ENCODE measurements at places on chromosomes 2 and 18. TPM values are rescaled to one million over a fixed set of nuclear protein-coding genes. Genes with fewer than 3 reads are reported as not detected.

DNA sequence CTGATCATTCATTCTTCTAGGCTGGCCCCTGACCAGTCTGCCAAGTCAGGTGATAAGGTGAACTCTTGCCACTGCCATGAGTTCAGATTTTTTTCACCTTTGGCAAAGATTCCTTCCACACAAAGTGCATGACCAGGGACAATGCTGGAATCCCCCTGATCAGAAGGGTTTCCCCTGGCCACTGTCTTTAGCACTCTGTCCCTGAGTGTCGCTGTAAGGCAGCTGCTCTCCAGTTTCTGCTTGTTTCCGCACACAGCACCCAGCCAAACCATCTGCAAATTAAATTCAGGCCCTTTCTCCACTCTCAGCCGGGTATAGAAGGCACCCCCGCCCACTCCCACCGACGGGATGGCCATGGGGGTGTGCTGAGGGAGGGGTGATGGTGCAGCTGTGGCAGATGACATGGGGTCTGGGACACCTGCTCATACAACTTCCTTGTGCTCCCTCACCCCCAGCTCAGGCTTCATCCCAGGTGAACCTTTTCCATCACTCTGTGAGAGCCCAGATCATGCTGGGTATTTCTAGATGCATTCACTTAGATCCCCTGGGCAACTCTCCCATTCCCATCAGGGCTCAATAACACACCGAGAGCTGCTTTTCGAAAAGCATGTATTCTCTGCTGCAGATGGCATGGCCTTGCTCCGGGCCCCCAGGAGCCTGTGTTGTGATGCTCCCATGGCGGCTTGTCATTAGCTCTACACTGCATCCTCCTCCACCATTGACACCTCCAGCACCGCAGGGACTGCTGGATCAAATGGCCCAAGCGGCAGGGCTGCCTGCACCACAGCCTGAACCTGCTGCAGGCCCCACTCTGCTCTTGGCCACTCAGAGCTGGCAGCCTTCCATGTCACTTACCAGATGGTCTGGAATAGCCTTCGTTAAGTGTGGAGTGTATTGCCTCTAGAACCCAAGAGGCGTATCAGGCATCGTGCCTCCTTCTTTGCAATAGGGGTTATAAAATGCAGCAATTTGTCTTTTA is 52.3 kb upstream of the ROCK2 start:
- H3K36me3 ChIP-seq, result no peaks in the 10 kb centered on the region
- no peaks in the 10 kb centered on the region for H3K27me3 ChIP-seq
- H3K27ac ChIP-seq, result no peak overlapping the region
- no peak for DNase-seq
- no peak overlapping the region for H3K4me3 ChIP-seq

DNA sequence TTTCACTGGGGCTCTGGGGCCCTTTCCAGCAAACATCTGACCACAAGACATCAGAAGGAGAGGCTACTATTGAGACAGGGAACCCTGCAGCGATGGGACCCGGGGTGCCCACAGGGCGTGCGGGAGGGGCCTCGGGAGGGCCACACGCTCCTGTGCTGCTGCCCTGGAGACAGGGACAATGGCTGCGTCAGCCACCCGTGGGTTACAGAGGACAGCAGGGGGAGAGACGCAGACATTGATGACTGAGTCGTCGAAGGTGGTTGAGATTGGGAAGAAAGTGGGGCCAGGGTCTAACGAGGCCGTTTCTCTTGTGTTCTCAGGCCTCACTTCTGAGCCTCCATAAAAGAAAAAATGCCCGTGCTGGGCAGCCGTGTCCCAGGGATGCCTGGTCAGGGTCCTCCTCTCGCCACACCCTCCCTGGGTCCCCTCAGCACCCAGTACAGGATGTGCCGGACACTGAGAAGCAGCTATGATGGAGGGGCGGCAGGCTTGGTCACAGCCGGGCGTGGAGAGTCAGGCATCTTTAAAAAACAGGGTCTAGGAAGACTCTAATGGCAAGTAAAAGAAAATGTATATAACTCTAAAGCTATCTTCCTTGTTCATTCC is 73.9 kb downstream of the NDUFA10 start:
- H3K4me1 ChIP-seq, result no peaks in the 10 kb centered on the region
- H3K27ac ChIP-seq, result no peak overlapping the region
- DNase-seq, result no peak
- H3K4me3 ChIP-seq, result no peak overlapping the region
- no peaks in the 10 kb centered on the region for H3K27me3 ChIP-seq

DNA sequence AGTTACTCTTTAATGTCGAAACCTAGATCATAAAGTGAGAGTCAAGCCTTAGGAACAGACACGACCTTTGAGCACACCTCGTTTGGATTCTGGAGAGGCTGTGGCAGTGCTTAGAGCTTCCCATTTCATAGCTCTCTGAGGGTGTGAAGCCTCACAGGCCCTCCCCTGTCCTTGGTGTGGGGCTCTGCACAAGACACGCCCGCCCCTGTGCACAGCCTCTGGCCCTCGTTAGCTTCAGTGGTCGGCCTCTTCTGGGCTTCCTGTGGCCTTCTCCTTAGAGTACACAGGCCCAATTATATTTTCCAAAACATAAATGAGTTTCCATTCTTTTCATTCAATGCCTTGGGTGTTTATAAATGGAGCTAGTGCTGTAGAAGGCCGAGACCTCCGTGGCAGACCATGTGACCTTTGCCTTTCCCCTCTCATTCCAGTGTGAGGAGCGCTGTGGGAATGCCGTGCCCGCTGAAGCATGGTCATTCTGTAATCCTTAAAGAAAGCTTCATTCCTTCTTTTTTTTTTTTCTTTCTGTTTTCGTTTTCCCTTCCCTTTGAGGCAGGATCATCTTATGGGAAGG is 208.6 kb downstream of the DCDC2C start:
- no peaks in the 10 kb centered on the region for H3K36me3 ChIP-seq
- H3K4me3 ChIP-seq, result no peak overlapping the region
- H3K27me3 ChIP-seq, result no peaks in the 10 kb centered on the region
- H3K4me1 ChIP-seq, result no peaks in the 10 kb centered on the region

GRCh38 chr2:203786549-203787351 is 80.3 kb downstream of the CD28 start:
- H3K36me3 ChIP-seq, result no peaks in the 10 kb centered on the region
- DNase-seq, result no peak
- H3K4me3 ChIP-seq, result no peak overlapping the region
- H3K4me1 ChIP-seq, result peaks cover 30% of the 10 kb centered on the region
- no peak overlapping the region for H3K27ac ChIP-seq
- H3K27me3 ChIP-seq, result no peaks in the 10 kb centered on the region

DNA sequence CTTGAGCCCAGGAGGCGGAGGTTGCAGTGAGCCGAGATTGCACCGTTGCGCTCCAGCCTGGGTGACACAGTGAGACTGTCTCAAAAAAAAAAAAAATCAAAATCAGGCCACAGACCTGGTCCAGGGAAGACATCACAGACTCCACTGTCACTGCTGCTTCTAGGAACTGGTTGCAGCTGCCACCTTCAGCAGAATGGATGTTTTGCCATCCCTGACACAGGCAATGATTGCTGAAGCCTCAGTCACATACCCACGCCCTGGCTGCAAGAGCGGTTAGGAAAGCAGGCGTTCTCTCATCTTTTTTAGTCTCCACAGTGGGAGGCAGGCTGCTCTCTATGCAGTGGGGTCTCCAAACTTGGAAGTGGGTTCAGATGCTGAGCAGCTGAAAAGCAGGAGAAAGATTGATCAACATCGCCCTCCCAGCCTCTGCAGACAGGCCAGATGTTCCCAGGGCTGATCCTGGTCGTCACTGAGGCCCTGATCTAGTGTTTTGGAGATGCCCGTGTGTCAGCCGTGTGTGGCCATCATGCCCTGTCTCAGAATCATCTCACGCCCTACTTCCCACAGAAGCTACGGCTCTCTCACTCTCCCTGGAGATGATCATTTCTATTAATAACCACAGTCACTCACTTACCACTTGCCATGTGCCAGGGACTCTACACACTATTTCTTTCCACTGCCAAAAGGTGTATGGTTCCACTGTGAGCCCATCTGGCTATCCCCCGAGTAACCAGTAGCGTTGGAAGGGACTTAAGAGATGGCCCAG is 91.8 kb downstream of the PLB1 start:
- no peak for DNase-seq
- no peaks in the 10 kb centered on the region for H3K27me3 ChIP-seq
- H3K27ac ChIP-seq, result peak overlapping the region; percentile 59
- H3K36me3 ChIP-seq, result peaks cover 6% of the 10 kb centered on the region

GRCh38 chr2:98465456-98466226 is 21.0 kb downstream of the INPP4A start:
- peaks cover 26% of the 10 kb centered on the region for H3K36me3 ChIP-seq
- DNase-seq, result peak; percentile 73
- peak overlapping the region; percentile 77 for H3K4me3 ChIP-seq
- no peaks in the 10 kb centered on the region for H3K27me3 ChIP-seq
- peaks cover 82% of the 10 kb centered on the region for H3K4me1 ChIP-seq

DNA sequence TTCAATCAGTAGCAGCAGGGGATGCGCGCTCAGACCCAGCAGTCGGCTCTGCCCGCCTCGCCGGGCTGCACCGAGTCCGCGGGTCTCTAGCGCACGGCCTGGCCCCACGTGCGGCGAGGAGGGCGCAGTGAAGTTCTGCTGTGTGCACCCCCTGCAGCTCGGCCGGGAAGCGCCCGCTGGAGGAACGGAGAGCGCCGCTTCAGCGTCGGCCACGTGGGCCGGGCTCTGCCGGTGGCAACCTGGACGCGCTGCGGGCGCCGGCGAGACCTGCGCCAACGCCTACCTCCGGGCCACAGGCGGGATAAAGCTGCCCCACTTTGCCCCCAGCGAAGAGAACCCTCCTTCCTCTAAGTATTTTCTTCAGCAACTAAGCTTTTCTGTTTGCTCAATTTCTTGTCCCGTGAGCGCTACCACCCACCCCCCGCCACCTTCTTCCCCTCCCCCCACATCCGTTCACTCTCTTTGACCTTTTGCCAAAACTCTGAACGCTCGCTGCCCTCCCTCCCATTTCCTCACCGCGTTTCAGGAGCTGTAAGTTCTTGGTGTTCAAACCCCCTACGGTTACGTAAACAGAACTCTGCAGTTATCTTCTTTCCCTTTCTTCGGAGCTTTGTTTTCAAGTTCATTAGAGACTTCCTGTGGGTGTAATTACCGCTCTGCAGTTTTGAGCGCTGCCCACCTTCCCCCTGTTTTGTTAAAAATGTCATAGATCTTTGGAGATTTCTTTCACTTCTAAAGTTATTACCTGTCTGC is 42.6 kb upstream of the EDAR start:
- H3K4me3 ChIP-seq, result peak overlapping the region; percentile 70
- H3K4me1 ChIP-seq, result peaks cover 15% of the 10 kb centered on the region
- peak overlapping the region; percentile 45 for H3K27ac ChIP-seq
- peaks cover 1% of the 10 kb centered on the region for H3K27me3 ChIP-seq
- DNase-seq, result peak; percentile 56

Gene GTF3C2
- total RNA-seq, result 66.9 TPM

DNA sequence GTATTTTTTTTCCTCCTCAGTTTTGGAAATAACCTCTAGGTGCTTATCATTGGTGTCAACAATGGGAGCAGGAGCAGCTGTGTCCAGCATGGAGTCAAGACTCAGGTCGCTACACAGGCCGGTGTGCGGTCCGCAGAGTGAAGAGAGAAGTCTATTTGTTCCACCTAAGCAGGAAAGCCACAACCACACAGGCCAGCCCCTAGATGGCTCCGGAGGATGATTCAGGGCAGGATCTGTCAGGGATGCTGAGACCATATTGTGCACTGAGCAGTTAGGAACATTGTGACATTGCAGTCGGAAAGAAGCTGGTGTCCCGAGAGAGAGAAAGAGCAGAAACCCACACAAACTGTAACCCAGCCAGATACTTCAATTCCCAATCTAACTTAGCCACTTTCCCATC is 136.9 kb downstream of the GAREM1 start:
- no peak overlapping the region for H3K27ac ChIP-seq
- peaks cover 2% of the 10 kb centered on the region for H3K27me3 ChIP-seq
- no peaks in the 10 kb centered on the region for H3K4me1 ChIP-seq
- no peaks in the 10 kb centered on the region for H3K36me3 ChIP-seq
- H3K4me3 ChIP-seq, result no peak overlapping the region
- no peak for DNase-seq

Gene ASPRV1
- 1.0 TPM for total RNA-seq

DNA sequence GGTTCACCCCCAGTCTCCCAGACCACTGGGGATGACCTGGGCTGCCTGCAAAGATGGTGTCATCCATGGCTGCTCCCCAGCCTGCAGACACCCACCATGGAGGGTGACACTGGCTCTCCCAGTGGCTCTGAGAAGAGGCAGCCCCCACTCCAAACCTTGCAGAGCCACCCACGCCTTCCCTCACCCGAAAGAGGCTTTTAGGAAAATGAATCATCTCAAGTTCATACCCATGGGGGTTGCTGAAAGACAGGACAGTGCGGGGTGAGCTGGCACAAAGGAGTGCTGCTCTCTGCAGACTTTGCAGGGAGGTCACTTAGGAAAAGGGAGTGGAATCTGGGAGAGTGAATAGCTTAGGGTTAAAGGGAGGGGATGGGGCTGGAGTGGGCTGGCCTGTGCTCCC is 36.4 kb downstream of the MPHOSPH10 start:
- no peak for DNase-seq
- H3K27ac ChIP-seq, result no peak overlapping the region
- H3K4me1 ChIP-seq, result no peaks in the 10 kb centered on the region
- H3K27me3 ChIP-seq, result peaks cover 10% of the 10 kb centered on the region
- H3K36me3 ChIP-seq, result no peaks in the 10 kb centered on the region

- H3K36me3 ChIP-seq, result no peaks in the 10 kb centered on the region
- no peak overlapping the region for H3K4me3 ChIP-seq
- no peaks in the 10 kb centered on the region for H3K4me1 ChIP-seq
- H3K27me3 ChIP-seq, result no peaks in the 10 kb centered on the region
- no peak for DNase-seq
Observed at GRCh38 chr2:141968433-141968832, 162.4 kb downstream of the LRP1B start.

- peak overlapping the region; percentile 68 for H3K4me3 ChIP-seq
- peaks cover 34% of the 10 kb centered on the region for H3K27me3 ChIP-seq
- peaks cover 4% of the 10 kb centered on the region for H3K4me1 ChIP-seq
- H3K27ac ChIP-seq, result no peak overlapping the region
- DNase-seq, result no peak
Observed at GRCh38 chr2:127105656-127106456, 1.1 kb downstream of the BIN1 start.

Gene MC5R
- not detected for total RNA-seq

Gene CHST10
- 6.8 TPM for total RNA-seq

Measured in activated T-helper 2 cell treated with anti-CD3 and anti-CD28 coated beads, Interferon-gamma antibody, Interleukin-2, Interleukin-4, amounts not matched to agents 10 μg/mL and 5 μg/mL and 100 μg/mL, durations not matched to agents 14 hours and 24 hours and 36 hours (primary cell).